Frontal cortex (tissue), 4 donors: ENCODE measurements at places on chromosomes 16 and 17.

GRCh38 chr16:54110016-54110981, 176.3 kb downstream of the IRX3 start:
- DNase-seq: no peak

GRCh38 chr16:1297018-1297696, 12.3 kb upstream of the UBE2I start:
- DNase-seq: no peak

DNA sequence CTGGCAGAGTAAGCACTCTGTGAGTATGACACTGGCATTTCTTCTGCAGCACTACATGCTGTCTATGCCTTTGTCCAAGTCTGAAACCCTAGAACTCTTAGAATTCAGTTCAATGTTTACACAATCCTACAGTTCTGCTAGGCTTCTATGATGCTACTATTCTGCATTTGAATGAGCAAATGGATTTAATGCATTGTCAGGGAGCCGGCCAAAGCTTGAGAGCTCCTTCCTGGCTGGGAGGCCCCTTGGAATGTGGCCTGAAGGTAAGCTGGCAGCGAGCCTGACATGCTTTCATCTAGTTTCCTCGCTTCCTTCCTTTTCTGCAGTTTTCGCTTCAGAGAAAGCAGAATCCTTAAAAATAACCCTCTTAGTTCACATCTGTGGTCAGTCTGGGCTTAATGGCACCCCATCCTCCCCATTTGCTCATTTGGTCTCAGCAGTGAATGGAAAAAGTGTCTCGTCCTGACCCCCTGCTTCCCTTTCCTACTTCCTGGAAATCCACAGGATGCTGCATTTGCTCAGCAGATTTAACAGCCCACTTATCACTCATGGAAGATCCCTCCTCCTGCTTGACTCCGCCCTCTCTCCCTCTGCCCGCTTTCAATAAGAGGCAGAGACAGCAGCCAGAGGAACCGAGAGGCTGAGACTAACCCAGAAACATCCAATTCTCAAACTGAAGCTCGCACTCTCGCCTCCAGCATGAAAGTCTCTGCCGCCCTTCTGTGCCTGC, at the start of gene CCL2:
TSS of gene CCL2 (plus strand) at position 635 of the 730 bp plus-strand sequence. CDS start at position 700, 65 bp downstream.
- no peak for DNase-seq

DNA sequence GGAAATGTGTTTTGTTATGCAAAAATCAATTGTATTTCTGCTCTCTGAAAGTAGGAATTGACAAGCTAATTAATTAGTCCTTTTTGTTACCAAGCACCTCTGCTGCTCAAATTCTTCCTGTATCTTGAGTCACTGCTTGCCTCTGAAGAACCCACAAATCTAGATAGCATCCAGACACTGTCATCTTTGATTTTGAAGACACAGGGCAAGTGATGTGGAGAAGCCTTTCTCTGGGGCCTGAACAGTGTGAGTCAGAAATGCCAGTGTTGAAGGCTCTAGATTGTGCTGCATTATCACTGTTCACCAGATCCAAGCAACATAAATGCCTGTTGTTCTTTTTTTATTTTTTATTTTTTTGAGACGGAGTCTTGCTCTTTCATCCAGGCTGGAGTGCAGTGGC, 10.9 kb upstream of the ST6GALNAC1 start:
- no peak for DNase-seq

DNA sequence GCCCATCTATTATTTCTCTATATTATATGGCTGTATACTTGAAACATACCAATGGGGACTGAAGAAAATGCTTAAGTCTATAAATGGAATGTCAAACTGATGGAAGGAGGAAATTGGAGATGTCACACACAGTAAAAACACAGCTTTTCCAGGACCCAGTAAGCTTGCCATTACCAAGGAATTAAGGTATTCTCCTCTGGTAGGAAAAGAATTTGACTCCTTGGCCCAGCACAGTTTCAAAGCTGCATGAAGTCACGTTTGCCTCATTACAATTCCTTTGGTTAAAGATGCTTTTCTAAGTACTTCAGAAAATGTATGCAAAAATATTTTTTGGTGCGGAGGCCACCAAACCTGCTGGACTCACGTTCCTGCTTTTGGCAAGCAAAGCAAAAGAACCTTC, 48.5 kb downstream of the CDH13 start:
- DNase-seq: no peak

GRCh38 chr17:794876-795275, 12.7 kb downstream of the MRM3 start:
- peak; percentile 91 for DNase-seq

DNA sequence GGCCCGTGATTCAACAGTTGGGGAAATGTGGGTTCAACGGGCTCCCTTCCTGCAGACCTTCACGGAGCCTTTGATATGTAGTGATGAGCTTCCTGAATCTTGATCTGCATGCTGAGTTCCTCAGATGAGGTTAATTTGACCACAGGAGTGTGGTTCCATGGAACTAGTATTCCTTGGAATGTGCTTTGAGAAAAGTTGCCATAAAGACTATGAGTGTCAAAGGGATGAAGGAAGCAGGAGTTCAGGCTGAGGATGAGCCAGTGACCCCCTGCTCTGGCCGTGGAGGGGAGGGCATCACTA, 229.2 kb downstream of the MSI2 start:
- no peak for DNase-seq

DNA sequence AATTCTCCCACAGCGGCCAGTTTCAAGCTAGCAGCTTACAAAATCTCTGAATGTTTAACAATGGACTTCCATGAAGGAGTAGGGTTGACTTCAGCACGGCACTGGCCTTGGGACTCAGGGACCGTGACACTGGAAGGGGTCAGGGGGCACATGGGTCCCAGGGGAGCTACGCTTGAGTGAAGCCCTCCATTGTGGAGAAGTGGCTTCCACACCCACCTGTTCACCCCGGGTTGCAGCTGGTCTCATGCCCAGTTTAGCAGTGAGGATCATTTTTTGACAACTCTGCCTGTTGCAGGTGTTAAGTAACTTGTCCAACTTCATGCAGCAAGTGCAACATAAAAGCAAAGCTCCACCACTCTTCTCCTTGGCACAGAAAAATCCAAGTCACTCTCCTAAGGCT, 510.2 kb downstream of the CDH13 start:
- no peak for DNase-seq

GRCh38 chr17:36728030-36728991, 126.9 kb downstream of the MRM1 start:
- no peak for DNase-seq

- DNase-seq: no peak
These were observed 558.9 kb upstream of the HSBP1 start for GRCh38 chr16:83248735-83249463.

- no peak for DNase-seq
These were observed 1.9 kb upstream of the ST6GALNAC1 start for GRCh38 chr17:76645481-76645880.

DNA sequence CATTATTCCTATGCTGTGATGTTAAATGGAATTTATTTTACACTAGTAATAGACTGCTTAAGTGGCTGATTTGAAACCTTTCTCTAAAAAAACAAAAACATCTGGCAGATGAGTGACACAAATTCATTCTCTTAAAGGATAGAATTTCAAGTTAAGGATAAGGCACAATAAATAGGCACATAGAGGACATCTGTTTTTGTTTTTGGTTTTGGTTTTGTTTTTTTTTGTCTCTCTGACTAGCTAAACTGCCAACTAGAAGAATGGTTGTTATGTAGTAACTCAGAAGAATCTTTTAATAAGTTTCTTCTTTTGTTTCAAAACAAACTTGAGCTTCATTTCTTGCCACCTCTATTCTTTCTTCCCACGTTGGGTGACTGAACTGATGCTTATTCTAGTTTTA, 5.1 kb upstream of the VPS4A start:
- DNase-seq: no peak

GRCh38 chr17:9905902-9906301, 831 bp upstream of the RCVRN start:
- peak; percentile 63 for DNase-seq

DNA sequence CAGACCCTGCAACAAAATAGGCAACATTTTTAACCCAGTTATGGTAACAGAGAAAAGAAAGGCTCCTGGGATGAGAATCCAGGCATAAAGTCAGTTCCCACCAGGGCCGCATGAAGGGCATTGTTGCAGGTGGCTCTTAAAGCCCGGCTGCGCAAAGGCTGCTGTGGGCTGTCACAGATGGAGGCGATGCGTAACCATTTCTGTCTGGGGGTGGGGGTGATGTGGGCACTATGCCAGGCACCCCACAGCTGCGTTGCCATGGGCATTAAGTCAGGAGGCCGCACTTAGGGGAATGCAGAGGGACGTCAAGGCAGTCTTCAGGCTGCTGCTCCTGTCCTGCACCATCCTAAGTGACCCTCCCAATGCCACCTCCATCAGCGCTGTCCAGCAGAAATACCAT, 228.4 kb downstream of the CPPED1 start:
- DNase-seq: no peak

DNA sequence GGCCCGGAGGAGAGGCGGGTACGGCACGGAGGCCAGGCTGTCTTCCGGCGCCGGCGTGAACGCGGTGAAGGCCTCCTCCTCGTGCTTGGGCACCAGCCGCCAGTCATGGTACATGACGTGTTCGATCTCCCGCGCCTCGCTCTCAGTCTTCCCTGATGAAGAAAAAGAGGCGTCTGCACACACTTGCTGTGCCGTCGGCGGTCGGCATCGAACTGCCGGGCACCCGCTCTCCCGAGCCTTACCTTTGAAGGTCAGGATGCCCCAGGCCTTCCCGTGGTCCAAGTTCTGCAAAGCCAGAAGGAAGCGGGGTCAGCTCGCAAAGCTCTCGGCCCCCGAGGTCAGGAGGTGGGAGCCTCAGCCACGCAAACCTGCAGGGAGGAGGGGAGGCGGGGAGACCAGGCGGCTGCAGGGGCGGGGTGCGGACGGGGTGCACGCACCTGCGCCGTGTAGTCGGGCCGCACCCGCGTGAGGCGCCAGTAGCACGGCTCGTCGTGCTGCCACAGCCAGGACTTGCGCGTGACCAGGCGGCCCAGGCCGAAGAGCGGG, at the start of gene EME2:
TSS of gene EME2 (plus strand) at position 449 of the 546 bp plus-strand sequence. CDS start 418 bp downstream, outside the sequence.
- DNase-seq: peak; percentile 60

- no peak for DNase-seq
These were observed 50.3 kb downstream of the C16orf95 start for GRCh38 chr16:87266846-87267245.

- DNase-seq: no peak
These were observed 169.4 kb downstream of the IRX5 start for GRCh38 chr16:55100100-55100499.

DNA sequence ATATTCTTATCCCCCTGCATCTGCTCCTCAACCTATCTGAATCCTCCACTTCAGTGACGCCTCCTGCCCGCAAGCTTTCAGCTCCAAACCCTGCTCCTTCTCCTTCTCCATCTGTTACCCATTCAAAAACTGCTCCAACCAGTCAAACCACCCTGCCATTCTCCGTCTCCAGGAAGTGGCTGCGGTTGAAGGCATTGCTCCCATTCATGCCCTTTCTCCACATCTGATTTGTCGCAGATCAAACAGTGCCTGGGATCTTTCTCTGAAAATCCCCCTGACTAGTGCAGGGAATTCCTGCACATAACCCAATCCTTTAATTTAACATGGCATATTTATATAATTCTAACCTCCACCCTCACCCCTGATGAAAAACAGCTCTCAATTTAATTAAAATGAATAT, 56.3 kb downstream of the SLFN5 start:
- DNase-seq: no peak

DNA sequence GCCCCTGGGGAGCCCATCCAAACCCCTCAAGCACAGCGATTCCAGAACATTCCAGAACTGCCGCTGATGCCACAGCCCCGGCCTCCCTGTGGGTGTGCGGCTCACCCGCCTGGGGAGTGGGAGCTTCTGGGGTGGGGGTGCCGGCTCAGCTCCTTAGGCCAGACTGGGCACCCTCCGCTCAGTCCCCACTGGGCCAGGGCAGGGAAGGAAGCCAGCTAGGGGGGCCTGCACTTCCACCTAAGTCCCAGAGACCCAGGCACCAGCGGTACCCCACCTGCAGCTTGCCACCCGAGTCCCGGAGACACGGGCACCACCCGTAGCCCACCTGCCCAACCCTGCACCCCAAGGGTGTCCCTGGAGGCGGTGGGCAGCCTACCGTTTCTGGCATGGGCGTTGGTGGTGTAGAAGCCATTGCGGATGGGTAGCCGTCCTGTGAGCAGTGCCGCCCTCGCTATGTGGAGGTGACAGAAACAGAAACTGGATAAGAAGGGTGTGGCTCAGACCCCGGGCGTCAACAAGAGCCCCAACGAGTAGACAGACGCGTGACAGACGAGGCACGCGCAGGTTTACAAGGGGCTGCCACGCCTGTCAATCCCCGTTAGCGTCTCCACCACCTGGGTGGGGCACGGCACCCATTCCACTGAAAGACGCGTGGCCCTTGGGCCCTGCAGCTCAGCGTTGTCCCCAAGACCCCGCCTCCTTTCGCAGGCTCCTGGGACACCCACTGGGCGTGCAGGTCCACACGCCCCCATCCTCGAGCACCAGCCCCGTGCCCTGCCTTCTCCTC, 15.0 kb downstream of the GALNS start:
- DNase-seq: no peak
